ENCODE measurements at places on chromosomes 13 and 19.

DNA sequence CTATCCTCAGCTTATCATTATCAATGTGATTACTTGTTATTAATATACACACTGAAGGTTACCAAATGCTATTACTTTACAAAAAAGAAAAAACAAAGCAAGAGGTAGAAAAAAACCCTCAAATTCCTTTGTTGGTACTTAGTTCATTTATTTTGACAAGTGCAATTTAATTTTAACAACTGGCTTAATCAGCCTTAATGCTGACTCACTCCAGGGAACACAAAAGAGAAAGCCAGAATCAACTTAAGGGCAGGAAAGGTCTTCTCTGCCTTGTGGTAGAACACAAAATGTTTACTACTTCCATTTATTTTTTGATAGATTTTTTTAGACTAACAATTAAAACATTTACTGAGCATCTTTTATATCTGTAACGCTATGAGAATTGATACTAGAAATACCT lies 417.1 kb downstream of the PCDH17 start:
- no peak for DNase-seq
- H3K36me3 ChIP-seq = no peaks in the 10 kb centered on the region
- no peaks in the 10 kb centered on the region for H3K27me3 ChIP-seq
- no peak overlapping the region for H3K27ac ChIP-seq
- no peaks in the 10 kb centered on the region for H3K4me1 ChIP-seq

DNA sequence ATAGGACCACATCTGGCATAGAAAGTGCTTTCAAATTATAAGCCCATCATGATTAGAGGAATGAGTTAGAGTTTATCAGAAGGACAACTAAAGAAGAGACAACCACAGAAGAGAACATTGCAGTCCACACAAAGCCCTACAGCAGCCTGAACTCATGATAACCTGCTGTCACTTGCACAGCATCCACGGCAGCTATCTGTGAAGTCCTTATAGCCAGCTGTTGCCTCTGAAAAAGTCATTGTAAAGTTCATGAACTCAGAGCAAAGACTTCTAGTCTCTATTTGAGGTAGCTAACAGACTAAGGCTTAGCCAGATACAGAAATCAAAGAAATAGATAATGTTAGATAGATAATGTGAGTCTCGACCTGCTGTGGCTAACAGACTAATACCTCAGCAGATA lies 450.0 kb downstream of the KLF5 start:
- no peak for DNase-seq
- peaks cover 2% of the 10 kb centered on the region for H3K27me3 ChIP-seq
- H3K4me1 ChIP-seq = no peaks in the 10 kb centered on the region
- H3K27ac ChIP-seq = no peak overlapping the region
- H3K4me3 ChIP-seq = no peak overlapping the region

- peaks cover 1% of the 10 kb centered on the region for H3K27me3 ChIP-seq
- no peaks in the 10 kb centered on the region for H3K4me1 ChIP-seq
- H3K4me3 ChIP-seq = no peak overlapping the region
- H3K36me3 ChIP-seq = no peaks in the 10 kb centered on the region
- DNase-seq = no peak
Observed at GRCh38 chr13:102138635-102139190, 263.1 kb downstream of the FGF14 start.

DNA sequence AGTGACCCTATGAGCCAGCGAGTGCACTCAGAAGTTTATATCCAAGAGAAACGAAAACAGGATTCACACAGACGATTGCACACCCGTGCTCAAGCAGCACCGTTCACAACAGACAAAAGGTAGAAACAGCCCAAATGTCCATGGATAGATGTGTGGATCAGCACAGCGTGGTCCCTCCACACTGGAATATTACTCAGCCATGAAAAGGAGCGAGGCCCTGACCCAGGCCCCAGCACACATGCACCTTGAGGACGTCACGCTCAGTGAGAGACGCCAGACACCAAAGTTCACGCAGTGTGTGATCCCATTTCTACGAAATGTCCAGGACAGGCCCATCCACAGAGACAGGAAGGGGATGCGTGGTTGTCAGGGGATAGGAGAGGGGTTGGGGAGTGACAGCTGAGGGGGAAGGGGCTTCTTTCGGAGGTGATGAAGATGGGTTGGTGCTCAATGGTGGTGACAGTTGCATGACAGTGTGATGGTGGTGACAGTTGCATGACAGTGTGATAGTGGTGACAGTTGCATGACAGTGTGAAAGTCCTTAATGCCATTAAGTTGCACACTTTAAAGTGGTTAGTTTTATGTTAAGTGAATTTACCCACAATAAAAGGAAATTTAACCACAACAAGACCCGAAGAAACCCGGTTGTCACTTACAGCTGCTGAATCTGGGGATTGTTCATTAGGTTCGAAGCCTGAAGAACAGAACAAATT lies 18.9 kb upstream of the SLC39A3 start:
- H3K36me3 ChIP-seq = peaks cover 18% of the 10 kb centered on the region
- DNase-seq = no peak
- H3K4me1 ChIP-seq = no peaks in the 10 kb centered on the region
- no peak overlapping the region for H3K27ac ChIP-seq
- H3K27me3 ChIP-seq = no peaks in the 10 kb centered on the region
- no peak overlapping the region for H3K4me3 ChIP-seq

DNA sequence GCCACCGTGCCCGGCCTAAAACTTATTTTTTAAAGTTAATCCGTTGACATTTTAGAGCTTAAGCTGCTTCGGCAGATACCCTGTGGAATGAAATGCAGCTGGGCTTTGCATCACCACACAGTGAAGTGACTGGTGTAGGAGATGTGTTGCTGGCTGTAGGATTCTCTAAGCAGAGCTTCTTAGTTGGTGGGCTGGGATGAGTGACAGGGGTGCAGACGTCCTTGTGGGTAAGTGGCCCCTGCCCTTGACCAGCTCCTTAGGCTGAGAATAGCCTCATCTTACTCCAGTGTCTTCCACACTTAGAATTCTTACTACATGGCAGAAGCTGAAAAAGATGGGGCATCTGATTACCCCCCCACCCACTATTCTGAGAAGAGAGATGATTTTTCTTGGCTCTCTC lies 11.6 kb downstream of the GATAD2A start:
- no peak for DNase-seq
- peaks cover 11% of the 10 kb centered on the region for H3K27me3 ChIP-seq
- H3K4me1 ChIP-seq = peaks cover 87% of the 10 kb centered on the region
- peak overlapping the region; percentile 73 for H3K4me3 ChIP-seq
- no peaks in the 10 kb centered on the region for H3K36me3 ChIP-seq

- H3K4me3 ChIP-seq = no peak overlapping the region
- DNase-seq = no peak
- H3K36me3 ChIP-seq = no peaks in the 10 kb centered on the region
- no peak overlapping the region for H3K27ac ChIP-seq
Observed at GRCh38 chr13:108681986-108682575, 52.7 kb downstream of the MYO16 start.

GRCh38 chr19:17944301-17944700 lies 11.5 kb downstream of the CCDC124 start:
- no peak overlapping the region for H3K27ac ChIP-seq
- DNase-seq = no peak
- peaks cover 15% of the 10 kb centered on the region for H3K4me1 ChIP-seq
- no peaks in the 10 kb centered on the region for H3K36me3 ChIP-seq
- H3K27me3 ChIP-seq = peaks cover 13% of the 10 kb centered on the region

GRCh38 chr13:78784014-78784750 lies 125.2 kb upstream of the OBI1 start:
- no peak overlapping the region for H3K27ac ChIP-seq
- H3K4me1 ChIP-seq = no peaks in the 10 kb centered on the region
- H3K4me3 ChIP-seq = no peak overlapping the region
- no peaks in the 10 kb centered on the region for H3K36me3 ChIP-seq
- no peak for DNase-seq

DNA sequence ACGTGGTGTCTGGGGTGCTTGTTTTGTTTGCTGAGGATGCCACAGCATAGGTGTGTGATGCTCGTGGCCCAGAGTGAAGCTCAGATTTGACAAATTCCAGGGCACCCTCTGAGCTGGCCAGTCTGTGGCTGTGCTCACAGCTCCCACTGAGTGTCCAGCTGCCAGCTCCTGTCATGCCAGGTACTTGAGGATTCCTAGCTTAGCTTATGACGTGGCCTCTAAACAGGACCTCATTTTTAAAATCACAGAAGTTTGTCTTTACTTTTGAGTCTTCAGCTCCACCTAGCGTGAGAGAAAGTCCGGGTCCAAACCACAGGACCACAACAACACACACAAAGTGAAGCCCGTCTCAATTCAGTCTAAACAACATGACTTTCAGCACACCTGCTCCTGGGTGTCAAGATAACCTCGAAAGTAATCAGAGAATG lies 117.3 kb downstream of the RAB20 start:
- no peaks in the 10 kb centered on the region for H3K36me3 ChIP-seq
- no peak overlapping the region for H3K27ac ChIP-seq
- no peak overlapping the region for H3K4me3 ChIP-seq
- no peaks in the 10 kb centered on the region for H3K4me1 ChIP-seq
- peaks cover 6% of the 10 kb centered on the region for H3K27me3 ChIP-seq

- H3K27me3 ChIP-seq = no peaks in the 10 kb centered on the region
- H3K4me1 ChIP-seq = no peaks in the 10 kb centered on the region
- DNase-seq = no peak
Observed at GRCh38 chr13:90270226-90270625, 1077.3 kb upstream of the MIR17HG start.

GRCh38 chr13:101017123-101017872 lies 342.7 kb upstream of the TMTC4 start:
- no peaks in the 10 kb centered on the region for H3K36me3 ChIP-seq
- DNase-seq = no peak
- no peaks in the 10 kb centered on the region for H3K4me1 ChIP-seq
- no peak overlapping the region for H3K27ac ChIP-seq

DNA sequence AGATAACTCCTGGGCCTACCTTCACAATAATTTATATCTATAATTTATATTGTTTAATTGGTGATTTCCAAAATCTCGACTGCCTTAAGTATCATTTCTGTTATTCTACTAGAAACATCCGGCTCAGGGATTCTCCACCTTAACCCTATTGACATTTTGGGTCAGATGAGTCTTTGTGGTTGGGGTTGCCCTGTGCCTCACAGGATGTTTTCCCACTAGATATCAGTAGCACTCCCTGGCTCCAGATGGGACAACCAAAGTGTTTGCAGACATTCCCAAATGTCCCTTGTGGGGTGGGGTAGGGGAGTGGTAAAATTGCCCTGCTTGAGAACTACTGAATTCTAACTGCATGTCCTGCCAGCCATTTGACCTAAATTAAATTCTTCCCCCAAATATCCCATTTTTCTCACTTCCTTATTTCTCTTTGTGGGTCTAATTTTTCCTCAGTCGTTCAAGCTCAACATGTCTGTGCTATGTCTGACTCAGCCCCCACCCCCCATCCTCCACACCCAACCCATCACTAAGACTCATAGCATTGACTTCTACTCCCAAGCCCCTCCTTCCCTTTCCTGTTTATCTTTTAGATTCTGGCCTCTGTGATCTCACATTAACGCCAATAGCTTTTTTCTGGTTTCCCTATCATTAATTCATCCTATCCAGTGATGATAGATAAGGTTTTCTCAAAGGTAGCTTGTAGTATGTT lies 545.1 kb downstream of the EFNB2 start:
- no peaks in the 10 kb centered on the region for H3K4me1 ChIP-seq
- H3K36me3 ChIP-seq = no peaks in the 10 kb centered on the region
- no peaks in the 10 kb centered on the region for H3K27me3 ChIP-seq
- no peak for DNase-seq
- H3K4me3 ChIP-seq = no peak overlapping the region

DNA sequence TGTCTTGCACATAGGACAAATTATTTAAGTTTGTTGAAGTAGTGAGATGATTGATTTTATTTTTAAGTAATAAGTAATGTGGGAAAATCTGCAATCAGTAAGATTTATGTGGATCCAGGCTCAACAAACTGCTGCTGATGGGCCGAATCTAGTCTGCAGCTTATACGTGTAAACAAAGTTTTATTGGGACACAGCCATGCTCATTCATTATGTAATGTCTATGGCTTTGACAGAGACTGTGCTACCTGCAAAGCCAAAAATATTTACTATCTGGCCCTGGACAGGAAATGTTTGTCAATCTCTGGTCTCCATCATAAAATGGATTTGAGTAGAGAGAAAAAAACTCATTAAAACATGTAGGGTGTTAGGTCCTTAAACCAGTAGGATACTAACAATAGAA lies 728.0 kb downstream of the GPC5 start:
- no peak for DNase-seq
- H3K4me1 ChIP-seq = no peaks in the 10 kb centered on the region
- no peak overlapping the region for H3K27ac ChIP-seq
- H3K36me3 ChIP-seq = peaks cover 3% of the 10 kb centered on the region

DNA sequence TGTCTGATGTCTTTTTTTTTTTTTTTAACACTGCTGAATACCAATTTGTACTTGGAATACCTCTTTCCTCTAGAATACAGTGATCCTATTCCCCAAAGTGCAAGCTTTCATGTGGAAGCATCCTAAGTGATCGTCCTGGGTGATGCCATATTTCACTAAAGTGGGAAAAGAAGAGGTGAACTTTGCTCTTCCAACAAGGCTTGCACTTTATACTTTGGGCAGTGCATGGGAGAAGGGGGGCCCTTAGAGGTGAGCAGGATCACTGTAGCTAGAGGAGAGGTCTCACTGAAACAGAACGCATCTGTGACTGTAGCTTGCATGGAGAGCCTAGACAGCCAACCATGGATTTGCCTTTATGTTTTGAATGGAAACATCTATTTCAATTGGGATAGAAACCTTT lies 173.8 kb downstream of the STK24 start:
- H3K4me1 ChIP-seq = no peaks in the 10 kb centered on the region
- no peak overlapping the region for H3K27ac ChIP-seq
- H3K4me3 ChIP-seq = no peak overlapping the region
- H3K27me3 ChIP-seq = peaks cover 2% of the 10 kb centered on the region
- DNase-seq = no peak
- H3K36me3 ChIP-seq = no peaks in the 10 kb centered on the region

DNA sequence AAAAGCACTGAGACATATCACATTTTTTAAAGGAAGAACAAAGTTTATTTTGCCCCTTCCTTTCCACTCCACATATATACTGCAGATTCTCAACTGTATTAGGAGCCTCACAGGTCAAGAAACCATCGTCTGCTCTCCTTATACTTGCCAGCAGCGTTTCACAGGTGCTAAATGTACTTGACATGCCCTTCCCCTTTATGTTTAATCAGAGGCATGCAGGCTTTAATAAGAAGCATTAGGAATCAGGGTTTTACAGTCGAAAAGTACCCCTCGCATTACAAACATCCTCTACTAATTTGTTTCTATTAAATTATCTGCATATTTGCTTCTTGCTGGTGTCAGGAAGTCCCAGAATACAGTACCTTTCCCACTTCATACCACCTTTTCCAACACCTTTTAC lies 3.7 kb upstream of the RAP2A start:
- no peaks in the 10 kb centered on the region for H3K36me3 ChIP-seq
- no peak for DNase-seq
- H3K27me3 ChIP-seq = peaks cover 14% of the 10 kb centered on the region
- no peak overlapping the region for H3K27ac ChIP-seq

- peak overlapping the region; percentile 89 for H3K27ac ChIP-seq
- H3K36me3 ChIP-seq = no peaks in the 10 kb centered on the region
- H3K27me3 ChIP-seq = peaks cover 2% of the 10 kb centered on the region
- H3K4me1 ChIP-seq = peaks cover 58% of the 10 kb centered on the region
- DNase-seq = peak; percentile 60
- peak overlapping the region; percentile 66 for H3K4me3 ChIP-seq
Observed at GRCh38 chr13:30158774-30159445, 148.4 kb downstream of the KATNAL1 start.
